HepG2 (cell line): ENCODE measurements at places on chromosomes 3 and 15. TPM values are rescaled to one million over a fixed set of nuclear protein-coding genes. Genes with fewer than 3 reads are reported as not detected.

- DNase-seq = no peak
Measured at GRCh38 chr15:90837094-90837493, 31.3 kb upstream of the FURIN start.

- DNase-seq = peak; percentile 38
Measured at GRCh38 chr3:39668420-39668819, 141.0 kb upstream of the MYRIP start.

DNA sequence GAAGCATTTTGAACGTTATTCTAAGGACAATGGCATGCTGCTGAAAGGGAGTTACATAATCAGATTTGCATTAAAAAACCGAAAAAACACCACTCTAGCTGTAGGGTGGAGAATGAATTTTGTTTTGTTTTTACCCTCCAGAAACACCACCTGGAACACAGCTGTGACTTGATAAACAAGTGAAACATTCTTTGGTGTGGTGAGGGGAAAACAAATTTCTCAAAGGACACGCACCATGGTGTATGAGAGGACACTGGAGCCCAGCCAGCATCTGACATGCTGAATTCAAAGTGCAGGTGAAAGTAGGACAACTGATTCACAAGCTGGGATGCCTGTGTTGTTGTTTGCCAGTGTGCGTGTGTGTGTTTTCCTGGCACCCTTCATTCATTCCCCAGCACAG lies 554.5 kb upstream of the TBL1XR1 start:
- no peak for DNase-seq

- no peak for DNase-seq
Measured at GRCh38 chr3:23368731-23369130, 165.6 kb downstream of the UBE2E2 start.

DNA sequence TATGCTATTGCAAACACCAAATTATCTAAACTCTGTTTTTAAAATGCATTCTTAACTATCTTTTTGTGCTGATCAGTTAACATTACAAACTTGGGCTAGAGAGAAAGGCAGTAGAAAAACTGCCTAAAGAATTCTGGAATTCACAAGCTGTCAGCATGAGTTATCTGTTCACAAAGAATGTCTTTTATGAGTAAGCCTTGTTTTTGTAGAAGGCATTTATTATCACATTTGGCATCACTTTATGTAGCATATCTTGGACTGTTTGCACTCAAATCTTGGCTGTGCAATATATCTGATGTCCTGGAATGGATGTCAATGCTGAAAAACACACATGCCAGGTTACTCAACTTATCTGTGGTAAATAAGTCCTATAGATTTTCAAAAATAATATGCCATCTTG lies 15.5 kb upstream of the BCHE start:
- no peak for DNase-seq

DNA sequence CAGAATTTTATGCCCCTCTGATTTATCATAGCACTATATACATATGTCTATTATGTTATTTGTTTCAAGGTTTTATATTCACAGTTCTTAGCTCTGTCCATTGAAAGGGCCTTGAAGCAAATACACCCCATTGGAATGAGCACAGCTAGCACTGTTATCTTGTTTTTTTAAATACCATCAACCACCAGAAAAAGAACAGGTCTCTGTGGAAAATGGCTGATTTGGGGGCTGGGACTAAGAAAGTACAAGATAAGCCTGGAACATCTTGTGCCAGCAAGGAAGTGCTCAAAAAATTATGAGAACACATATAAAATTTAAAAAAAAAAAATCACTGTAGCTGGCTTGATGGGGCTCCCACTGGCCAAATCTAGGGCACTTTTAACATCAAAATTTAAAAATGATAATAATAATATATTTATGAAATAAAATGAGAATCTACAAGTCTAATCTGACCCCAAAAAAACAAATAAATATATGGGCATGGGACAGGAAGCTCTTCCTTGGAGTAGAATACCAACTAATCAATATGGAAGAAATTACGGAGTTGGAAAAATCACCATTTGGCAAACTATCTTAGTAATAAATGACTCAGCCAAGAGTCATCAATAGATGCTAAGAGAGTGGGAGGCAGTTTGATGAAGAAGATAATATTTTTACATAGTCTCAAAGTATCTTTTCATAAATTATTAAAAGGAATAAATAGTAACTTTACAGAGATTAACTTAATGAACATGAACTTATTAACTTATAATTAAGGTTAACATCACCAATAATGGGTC lies 20.5 kb downstream of the IFT80 start:
- DNase-seq = no peak

- no peak for DNase-seq
Measured at GRCh38 chr15:40053079-40053830, 14.3 kb upstream of the SRP14 start.

DNA sequence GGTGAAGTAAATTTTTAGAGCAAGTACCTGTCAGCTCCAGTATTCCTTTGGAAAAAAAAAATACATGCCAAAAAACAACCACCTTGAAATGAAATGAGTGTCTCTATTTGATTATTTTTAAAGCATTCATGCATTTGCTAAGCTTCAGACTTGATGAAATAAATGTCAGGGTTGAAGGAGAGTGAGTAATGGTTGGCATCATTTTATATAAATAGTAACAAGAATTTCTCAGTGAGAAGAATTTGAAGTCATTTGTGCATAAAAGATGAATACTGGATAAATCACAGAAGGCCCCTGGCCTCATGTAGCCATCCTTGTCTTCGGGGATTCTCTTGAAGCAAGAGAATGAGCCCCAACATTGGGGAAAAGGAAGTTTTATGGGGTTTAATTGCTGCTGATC lies 318.4 kb downstream of the LPP start:
- no peak for DNase-seq

DNA sequence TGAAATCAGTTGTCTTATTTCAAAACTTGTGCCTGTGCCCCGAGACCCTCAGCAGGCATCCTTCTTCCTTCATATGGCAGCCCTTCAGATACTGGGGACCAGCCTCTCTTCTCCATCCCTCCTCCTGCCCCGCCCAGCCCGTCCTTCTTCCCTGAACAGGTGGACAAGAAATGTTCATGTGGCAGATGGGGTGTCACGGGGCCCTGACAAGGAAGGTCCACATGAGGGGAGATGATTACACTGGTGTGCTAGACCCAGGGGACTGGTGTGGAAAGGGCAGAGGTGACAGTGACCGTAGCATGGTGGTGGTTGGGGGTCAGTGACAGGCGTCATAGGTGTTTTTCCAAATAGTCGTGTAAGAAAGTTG lies 150.9 kb downstream of the CHDH start:
- no peak for DNase-seq

DNA sequence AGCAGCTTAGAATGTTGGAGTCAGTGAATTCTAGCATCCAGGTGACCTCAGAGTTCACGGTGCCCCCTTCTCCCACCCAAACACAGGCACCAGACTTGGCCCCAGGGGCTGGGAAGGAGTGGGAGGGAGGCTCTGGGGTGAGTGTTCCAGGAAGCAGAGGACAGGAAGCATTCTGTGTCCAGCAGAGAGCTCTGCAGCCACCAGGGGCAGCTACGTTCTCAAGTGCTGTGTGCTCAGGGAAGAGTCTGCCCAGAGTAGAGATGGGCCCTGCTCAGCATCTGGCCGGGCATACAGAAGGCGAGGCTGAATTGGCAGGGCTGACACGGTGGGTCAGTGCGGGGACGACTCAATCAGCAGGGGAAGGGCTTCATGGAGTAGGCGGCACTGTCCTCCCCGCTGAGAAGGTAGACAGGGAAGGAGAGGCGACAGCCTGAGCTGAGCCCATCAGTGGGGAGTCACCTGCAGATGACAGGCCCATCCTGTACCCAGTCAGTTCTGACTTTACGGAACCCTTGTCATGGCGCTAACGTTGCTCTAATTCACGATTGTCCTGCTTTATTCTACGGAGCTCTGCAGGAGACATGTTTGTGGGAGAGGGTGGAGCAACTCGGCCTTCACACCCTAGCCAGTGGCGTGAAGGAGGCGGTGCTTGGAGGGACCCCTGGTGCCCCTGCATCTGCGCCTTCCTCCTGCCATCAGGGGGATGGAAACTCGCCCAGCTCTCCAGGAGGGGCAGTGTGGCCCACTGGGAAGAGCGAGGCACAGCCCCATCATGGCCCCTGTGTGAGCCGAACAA lies 82.2 kb downstream of the C3orf70 start:
- DNase-seq = peak; percentile 73

DNA sequence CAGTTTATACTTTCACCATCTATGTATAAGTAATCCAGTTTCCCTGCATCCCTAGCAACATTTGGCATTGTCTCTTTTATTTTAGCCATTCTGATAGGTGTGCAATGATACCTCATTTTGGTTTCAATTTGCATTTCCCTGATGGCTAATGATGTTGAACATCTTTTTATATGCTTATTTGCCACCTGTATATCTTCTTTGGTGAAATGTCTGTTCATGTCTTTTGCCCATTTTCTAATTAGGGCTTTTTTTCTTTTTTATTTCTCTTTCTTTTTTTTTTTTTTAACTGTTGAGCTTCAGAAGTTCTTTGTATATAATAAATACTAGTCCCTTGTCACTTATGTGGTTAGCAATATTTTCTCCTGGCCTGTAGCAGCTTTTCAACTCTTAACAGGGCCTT lies 68.9 kb downstream of the TM2D3 start:
- DNase-seq = no peak

DNA sequence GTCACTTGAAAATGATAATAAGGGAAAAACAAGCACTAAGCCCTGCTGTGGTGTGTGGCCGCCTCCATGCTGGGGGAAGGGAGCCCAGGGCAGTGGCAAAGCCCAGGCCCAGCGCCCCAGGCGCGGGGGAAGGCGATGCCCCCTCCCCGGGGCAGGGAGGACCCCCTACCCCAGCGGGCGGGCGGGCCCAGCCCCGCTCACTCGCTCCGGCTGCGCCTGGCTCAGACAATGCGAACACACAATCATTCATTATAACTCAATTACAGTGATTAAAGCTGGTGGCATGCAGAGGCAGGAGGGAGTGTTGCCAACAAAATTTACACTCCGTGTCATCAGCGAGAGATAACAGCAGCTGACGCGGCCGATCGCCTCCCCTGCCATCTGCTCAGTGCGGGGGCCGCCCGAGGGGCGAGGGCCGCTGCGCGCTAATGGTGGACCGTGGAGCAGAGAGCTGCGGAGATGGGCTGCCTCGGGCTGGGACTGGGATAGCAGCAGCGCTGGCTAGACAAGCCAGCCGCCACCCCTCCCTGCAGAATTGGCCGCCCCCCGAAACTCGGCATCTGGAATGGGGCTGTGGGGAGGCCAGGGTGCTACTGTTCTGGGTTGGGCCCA lies 64.1 kb downstream of the TLE3 start:
- no peak for DNase-seq

- no peak for DNase-seq
Measured at GRCh38 chr3:167876620-167877281, 141.2 kb downstream of the SERPINI1 start.

GRCh38 chr3:38960953-38961622 lies 90.7 kb downstream of the SCN11A start:
- peak; percentile 25 for DNase-seq

DNA sequence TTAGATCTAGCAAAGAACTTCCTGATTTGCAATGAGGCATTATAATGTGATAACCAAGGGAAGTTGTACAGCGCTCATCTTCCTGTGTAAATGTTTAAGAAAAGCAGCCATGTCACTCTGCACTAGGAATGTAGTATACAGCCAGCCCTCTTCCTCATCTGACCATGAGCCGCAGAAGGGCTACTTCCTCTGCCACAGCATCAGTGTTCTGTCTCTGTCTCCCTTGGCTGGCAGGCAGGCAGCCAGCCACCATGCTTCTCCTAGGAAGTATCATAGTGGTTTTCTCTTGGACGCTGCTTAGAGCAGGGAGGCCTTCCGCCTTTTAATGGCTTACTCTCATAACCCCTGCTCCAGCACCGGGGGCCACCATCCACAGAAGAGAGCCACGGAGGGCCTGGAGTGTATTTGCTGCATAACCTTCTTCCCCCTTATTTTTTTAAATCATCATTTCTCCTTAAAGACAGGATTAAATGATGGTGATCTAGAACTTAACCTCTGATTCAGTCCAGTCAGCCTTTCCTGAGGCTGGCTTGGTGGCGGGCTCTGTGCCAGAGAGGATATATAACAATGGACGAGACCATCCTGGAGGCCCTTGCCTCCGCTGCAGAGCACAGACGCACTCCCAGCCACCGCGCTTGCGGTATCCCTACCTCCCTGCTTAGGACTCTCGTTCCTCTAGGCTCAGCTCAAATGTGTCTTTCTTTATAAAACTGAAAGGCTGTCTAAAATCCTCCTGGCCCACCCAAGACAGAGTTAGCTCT lies 57.3 kb upstream of the PLXNA1 start:
- DNase-seq = no peak

DNA sequence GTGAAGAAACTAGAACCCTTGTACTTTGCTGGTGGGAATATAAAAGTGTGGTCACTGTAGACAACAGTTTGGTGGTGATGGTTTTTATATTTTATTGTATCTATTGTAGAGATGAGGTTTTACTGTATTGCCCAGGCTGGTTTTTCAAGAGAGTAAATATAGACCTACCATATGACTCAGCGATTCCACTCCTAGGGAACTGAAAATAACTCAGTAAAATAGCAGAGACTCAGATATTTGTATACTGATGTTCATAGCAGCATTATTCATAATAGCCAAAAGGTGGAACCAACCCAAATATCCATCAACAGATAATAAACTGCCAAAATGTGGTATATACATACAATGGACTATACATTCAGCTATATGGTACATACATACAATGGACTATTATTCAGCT lies 68.8 kb upstream of the IL12A start:
- DNase-seq = no peak

DNA sequence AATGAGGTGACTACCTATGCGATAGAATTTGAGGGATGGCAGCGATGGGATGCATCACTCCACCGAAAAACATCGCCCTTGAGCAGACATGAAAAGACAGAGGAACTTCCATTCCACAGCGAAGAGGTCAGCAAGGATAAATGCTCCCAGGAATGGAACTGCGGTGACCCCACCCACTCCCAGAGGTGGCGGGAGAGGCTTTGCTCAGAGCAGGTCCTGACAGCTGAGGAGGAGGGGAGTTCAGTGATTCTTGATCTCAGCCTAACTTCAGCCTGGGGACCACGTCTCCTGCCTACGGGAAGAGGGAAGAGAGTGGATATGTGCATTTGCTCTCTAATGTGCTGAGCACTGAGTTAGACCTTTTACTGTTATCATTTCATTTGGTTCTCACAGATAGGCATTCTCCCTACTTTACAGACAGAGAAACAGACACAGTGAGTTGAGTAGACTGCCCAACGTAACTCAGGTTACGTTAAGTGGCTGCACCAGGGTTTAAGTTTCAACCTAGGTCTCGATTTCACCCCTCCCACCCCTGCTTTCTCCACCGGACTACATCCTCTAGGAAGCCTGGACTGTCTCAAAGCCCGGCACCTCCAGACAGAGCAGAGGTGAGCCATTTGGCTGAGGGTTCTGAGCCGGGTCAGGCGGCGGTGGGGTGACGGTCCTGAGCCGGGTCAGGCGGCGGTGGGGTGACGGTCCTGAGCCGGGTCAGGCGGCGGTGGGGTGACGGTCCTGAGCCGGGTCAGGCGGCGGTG lies 170.0 kb downstream of the RAB11A start:
- no peak for DNase-seq

UROC1 gene
- 0.71 and 0.74 TPM in 2 replicates for total RNA-seq

MESP1 gene
- total RNA-seq = not detected in 2 replicates

GP5 gene
- not detected in 2 replicates for total RNA-seq
